ENCODE measurements at places on chromosomes 3 and 15.

GRCh38 chr3:59386165-59386564 lies 336.3 kb upstream of the CFAP20DC start:
- DNase-seq, result no peak

GRCh38 chr3:161389445-161390035 lies 18.2 kb upstream of the SPTSSB start:
- no peak for DNase-seq

DNA sequence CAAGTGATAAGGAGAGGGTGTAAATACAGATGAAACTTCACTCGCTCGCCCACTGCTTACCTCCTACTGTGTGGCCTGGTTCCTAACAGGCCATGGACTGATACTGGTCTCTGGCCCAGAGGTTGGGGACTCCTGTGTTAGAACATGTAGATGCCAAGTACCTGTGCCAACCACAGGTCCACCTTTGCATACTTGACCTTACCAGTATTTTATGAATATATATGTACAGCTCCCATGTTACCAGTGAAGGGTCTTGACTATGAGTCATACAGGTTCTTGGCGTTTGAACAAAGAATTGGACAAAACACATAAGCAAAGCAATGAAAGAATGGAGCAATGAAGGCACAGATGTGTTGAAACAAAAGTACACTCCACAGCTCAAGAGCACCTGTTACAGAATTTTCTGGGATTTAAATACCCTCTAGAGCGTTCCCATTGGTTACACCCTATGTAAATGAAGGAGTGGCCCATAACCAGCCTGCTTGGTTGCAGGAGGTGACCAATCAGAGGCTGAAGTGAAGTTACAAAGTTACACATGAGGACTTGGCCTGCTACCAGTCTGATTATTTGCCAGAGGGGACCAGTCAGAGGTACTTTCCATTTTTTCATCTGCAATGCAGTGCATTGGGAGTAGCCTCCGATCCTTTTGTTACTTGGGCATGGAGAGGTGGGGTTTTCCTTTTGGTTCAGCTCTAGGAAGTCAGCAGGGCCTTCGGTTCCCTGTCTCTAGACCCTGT lies 1.7 kb upstream of the GFM1 start:
- DNase-seq, result no peak

DNA sequence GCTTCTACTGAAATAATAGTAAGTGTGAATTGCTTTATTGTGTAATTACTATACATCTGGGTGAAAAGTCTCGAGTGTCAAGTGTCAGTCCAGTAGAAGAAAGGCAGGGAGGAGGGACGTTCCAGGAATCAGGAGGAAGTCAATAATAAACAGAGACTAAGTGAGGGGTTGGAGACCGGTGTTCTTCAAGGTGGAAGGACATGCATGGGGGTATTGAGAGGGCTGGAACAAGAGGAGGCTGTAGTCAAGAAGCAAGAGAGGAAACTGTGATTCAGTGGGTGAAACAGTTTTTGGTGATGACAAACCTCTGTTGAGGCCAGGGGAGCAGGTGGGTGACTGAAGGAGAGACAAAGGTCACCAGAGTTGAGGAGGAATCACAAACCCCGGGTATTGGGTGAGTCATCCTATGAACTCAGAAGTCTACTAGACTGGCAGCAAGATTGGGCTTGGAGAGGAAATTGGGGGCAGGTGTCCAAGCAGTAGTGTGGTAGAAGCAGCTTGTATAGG lies 11.6 kb upstream of the SCAMP5 start:
- DNase-seq, result peak; percentile 87

- no peak for DNase-seq
Measured at GRCh38 chr3:172042136-172042662, 2.8 kb downstream of the FNDC3B start.

DNA sequence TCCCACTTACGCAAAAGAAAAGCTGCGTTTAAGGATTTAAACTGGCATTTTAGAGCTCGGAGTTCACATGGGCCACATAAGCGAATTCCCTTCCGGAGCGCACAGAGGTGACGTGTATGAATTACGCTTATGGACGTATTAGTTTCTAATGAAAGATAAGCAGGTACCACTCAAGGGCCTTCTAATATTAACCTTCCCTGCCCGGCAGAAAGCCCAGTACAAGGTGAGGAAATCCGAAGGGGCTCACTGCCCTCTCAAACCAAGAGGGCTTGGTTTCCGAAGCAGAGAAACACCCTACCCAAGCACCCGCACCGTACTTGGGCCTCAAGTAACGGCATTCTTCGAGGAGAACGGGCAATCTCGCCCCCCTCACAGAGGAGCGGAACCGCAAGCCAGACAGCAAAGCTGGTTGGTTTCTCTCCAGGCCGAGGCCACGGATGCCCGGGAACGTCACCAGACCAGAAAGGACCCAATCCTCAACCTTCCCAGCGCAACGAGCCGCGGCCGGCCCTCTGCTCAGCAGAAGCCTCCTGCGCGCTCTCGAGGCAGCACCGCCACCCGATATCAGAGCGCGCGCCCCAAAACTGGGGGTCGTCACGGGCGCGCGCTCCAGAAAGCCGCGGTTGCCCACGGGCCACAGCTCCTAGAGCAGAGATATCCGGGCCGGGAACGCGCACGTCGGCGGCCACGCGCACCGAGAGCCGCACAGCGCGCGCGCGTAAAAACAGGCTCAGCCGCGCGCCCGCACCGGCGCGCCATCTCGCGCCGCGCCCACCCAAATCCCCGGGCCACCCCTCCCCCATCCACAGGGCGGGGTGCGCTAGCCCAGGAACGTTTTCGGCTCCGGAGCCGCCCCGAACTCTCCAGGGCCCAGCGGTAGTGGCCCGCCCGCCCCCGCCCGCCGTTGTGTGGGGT lies 676 bp downstream of the QRICH1 start:
- DNase-seq, result peak; percentile 69

GRCh38 chr3:16834753-16835152 lies 50.0 kb upstream of the PLCL2 start:
- DNase-seq, result no peak

GRCh38 chr3:105967117-105967516 lies 98.3 kb upstream of the CBLB start:
- no peak for DNase-seq

GRCh38 chr3:98761643-98762229 lies 1.4 kb upstream of the ST3GAL6 start:
- DNase-seq, result no peak

- no peak for DNase-seq
Measured at GRCh38 chr3:35291471-35292236, 347.7 kb upstream of the ARPP21 start.

DNA sequence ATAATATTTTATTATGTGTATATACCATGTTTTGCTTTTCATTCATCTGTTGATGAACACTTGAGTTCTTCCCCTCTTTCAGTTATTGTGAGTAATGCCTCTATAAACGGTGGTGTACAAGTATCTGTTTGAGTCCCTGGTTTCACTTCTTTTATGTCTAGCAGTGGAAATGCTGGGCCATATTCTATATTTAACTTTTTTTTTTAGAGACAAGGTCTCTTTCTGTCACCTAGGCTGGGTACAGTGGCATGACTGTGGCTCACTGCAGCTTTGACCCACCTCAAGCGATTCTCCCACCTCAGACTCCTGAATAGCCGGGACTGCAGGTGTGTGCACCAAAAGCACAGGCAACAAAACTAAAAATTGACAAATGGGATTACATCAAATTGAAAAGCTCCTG lies 19.9 kb downstream of the GOLM2 start:
- no peak for DNase-seq
